Foreskin keratinocyte (primary cell): ENCODE measurements at places on chromosomes 16 and 17. TPM values are rescaled to one million over a fixed set of nuclear protein-coding genes. Genes with fewer than 3 reads are reported as not detected.

The HOXB7 gene
- 0.37 and 0.81 TPM in 2 replicates for polyA plus RNA-seq

The KRTAP2-3 gene
- 1.2 and 4.2 TPM in 2 replicates for polyA plus RNA-seq

The CDK3 gene
- 3.0 and 3.4 TPM in 2 replicates for polyA plus RNA-seq

The ABCA8 gene
- polyA plus RNA-seq, result not detected in 2 replicates

The LIMD2 gene
- 27.0 and 34.3 TPM in 2 replicates for polyA plus RNA-seq

The C17orf113 gene
- 0.12 and 0.17 TPM in 2 replicates for polyA plus RNA-seq

The SLC7A6 gene
- polyA plus RNA-seq, result 9.6 and 9.9 TPM in 2 replicates

The AANAT gene
- not detected in 2 replicates for polyA plus RNA-seq

The CHD9NB gene
- 0.48 and 0.50 TPM in 2 replicates for polyA plus RNA-seq

The P2RX1 gene
- not detected in 2 replicates for polyA plus RNA-seq

DNA sequence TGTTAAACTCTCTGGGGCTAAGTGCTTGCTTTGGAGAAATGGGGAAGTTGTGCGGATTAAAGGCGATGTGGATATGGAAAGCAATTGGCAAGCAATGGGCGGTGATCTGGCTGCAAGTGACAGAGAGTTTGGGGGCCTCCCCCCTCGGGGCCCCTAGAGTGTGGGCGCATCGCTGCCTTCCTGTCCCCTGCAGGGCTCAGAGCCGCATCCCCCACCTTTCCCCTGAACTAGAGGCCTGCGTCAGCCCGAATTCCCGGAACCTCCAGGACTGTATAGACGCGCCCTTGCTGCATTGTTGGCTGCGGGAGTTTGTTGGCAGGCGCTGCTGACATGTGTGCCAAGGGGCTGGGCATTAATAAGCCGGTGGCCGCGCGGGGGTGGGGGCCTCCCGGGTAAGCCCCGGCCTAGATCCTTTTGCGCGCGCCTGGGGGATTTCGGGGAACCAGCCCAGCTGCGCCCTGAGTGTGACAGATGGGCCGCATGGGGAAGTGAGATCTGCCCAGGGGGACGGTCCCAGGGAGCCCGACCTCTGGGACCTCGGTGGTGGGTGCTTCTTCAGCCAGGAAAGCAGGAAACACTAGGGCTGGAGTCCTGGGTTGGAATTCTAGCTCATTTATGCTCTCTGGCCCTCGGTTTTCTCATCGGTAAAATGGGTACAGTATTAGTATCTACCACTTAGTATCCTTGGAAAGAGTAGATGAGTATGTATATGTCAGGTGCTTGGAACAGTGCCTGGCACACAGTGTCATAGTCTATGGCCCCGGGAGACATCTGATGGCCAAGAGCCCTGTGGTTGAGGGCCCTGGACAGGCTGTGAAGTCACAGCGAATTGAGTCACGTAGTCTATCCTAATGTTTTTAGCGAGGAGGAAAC, 1.0 kb downstream of the EEF2K start:
- no peak for DNase-seq

GRCh38 chr17:11950771-11951519, 46.3 kb downstream of the ZNF18 start:
- peak; percentile 45 for DNase-seq

GRCh38 chr17:71402661-71403141, 718.1 kb upstream of the SOX9 start:
- peak; percentile 88 for DNase-seq

DNA sequence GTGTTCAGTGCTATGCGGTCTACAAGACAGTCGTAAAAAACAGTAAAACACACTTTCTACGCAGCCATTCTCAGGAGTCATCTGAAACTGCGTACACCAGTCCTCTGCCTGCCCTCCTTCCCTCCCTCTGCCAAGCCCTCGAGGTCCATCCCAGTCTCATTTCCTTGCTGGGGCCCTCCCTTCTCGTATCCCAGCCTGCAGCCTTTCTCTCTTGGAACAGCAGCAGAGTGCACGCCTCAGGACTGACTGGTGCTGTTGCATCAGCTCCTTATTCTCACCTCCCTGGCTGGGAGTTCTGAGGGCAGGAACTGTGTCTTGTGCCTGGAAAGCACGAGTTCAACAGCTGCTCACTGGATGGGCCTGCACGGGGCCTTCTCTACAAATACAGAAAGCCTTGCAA, 12.5 kb downstream of the FAHD1 start:
- peak; percentile 78 for DNase-seq

- DNase-seq, result peak; percentile 26
Observed at GRCh38 chr17:31211352-31212012, 85.6 kb downstream of the OMG start.

- DNase-seq, result no peak
Observed at GRCh38 chr17:57984936-57985674, 2.9 kb downstream of the VEZF1 start.

GRCh38 chr17:58184308-58184985, 8.1 kb upstream of the EPX start:
- DNase-seq, result peak; percentile 93

DNA sequence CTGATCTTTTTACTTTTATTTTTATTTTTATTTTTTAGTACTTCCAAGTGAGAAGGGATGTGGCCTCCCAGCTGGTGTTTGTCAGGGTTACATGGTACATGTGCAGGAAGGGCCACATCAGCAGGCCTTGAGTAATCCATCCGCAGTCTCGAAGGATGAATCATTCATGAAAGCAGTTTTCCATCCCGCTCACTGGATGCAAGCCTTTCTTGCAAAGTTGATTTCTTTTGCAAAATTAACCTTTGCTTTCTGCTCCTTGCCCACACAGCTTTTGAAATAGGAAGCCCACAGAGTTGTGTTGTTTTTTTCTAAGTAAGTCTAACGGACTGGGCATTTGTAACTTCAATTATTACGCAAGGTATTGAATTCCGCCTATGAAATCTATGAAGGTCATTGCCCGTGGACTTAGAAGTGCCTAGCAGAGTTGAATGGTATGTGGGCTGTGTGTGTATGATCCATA, 157.4 kb downstream of the PRKCA start:
- peak; percentile 83 for DNase-seq

DNA sequence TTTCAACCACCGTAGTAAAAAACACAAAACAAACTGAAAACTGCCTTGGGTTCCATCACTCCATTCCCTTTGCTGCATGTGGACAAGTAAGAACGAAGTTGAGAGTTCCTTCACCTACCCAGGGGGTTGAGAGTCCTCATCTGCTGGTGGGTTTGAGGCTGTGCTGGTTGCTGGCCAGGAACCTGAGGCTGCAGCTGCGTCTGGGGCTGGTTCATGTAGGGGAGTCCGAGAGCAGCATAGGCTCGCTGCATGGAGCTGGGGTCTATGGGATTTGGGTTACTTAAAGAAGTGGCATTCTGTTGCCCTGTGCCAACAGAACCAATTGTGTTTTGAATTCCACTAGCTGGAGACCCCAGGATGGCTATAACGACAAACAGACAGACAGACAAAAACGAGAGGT, 65.2 kb upstream of the TRAP1 start:
- no peak for DNase-seq

DNA sequence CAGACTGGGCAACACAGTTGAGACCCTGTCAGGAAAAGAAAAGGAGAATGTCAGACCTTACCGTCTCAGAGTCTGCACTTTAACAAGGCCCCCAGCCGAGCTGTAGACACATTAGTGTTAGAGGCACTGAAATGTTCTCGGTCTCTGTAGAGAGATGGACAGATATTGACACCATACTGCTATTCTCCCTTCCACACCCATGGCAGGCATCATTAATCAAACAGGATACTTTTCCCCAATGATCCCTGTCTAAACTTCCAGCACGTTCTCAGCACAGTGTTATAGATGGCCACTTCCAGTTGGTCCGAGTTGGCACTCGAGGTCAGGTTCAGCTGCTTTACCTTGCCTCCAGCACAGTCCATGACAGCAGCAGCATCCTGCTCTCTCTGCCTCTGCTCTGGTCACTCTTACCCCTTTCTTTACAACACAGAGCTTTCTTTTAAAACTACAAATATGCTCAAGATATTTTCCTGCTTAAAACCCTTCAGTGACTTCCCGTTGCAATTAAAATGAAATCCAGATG, 251.6 kb downstream of the SNX29 start:
- DNase-seq, result no peak

DNA sequence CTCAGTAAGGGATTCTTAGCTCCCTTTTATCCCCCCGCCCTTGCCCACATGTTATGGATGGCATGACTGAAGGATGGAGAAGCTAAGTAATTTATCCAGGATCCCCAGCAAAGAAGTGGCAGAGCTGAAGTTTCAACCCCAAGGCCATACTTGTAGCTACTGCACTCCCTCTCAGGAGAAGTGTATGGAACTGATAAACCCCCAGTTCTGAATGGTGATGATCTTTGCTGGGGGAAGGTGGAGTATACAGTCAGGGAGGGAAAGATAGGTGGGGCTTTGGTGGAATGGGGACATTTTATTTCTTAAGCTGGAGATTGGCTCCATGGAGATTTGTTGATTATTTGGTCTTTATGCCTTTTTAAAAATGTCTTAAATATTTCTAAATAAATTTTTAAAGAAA, 58.3 kb downstream of the TNRC6C start:
- DNase-seq, result no peak

DNA sequence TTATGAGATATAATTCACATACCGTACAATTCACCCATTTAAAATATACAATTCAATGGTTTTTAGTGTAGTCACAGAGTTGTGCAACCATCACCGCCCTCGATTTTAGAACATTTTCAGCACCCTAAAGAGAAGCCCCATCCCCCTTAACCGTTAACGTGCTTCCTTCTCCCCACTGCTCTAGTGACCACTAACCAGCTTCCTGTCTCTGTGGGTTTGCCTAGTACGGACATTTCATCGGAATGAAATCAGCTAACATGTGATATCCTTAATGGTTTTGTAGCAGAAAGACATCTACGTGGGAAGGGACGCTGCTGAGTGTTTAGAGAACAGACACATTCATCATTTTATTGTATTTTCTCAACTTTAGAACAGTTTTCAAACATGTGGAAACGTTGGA, 80.8 kb upstream of the HSBP1 start:
- DNase-seq, result no peak

GRCh38 chr17:30557916-30558685, 80.9 kb downstream of the GOSR1 start:
- DNase-seq, result no peak

DNA sequence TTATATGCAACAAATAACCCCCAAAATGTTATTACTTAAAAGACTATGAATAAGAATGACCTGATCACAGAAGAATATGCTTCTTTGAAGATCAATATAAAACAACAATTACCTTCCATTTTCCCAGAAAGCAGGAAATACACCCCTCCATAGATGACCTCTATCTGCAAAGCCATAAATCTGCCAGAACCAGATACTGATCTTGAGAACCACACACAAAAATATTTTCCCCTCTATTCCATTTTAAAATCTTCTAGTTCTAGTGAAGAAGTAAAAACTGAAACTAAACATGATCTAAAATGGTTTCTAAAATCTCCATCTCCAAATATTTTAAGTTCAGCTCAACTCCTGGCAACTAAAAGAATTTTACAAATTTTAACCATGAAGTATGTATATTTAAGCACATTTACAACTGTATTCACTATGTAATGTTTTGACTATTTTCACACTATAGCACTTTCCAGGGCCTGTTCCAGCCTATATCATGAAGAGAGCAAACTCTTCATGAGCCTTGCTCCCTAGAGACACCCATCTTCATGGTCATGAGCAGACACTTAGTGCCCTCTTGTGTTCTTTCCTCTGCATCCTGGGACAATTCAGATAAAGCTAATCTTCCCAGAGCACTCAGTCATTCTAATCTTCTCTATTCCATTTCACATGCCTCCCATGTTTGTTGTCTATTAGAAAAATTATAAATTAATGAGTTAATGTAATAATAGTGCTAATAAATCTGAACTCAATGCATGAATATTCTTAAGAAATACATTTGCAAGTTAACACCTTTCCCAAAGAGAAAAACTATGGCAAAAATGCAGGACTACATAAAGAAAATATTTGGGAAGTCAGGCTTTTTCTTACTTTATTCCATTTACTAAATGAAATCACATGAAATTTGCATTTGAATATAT, 87.0 kb downstream of the HELZ start:
- DNase-seq, result no peak

GRCh38 chr16:50309527-50310307, 43.4 kb downstream of the ADCY7 start:
- no peak for DNase-seq

DNA sequence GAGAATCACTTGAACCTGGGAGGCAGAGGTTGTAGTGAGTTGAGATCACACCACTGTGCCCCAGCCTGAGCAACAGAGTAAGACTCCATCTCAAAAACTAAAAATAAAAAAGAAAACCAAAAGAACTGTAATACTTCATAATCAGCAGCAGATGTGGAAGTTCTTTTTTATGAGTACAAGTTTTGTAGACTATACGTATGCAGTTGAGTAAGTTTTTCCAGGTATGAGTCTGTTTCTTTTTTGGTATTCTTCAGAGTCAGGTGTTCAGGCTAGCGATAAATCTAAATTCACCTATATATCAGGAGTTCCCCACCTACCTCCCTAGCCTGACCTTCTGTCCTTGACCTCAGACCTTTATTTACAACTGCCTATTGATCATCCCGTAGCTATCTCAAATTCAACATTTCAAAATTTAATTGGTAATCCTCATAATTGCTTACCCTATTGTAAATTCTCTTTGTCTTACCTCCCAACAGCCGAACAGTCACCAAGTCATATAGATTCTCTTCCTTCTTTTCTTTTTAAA, 10.7 kb downstream of the DCTN5 start:
- DNase-seq, result no peak

- DNase-seq, result no peak
Observed at GRCh38 chr16:76444832-76445231, 167.6 kb downstream of the CNTNAP4 start.

- DNase-seq, result no peak
Observed at GRCh38 chr16:4500272-4500671, 24.1 kb downstream of the HMOX2 start.

- DNase-seq, result no peak
Observed at GRCh38 chr16:84821728-84822689, 2.2 kb downstream of the CRISPLD2 start.

GRCh38 chr17:12814718-12815117, 25.4 kb downstream of the ARHGAP44 start:
- DNase-seq, result no peak

DNA sequence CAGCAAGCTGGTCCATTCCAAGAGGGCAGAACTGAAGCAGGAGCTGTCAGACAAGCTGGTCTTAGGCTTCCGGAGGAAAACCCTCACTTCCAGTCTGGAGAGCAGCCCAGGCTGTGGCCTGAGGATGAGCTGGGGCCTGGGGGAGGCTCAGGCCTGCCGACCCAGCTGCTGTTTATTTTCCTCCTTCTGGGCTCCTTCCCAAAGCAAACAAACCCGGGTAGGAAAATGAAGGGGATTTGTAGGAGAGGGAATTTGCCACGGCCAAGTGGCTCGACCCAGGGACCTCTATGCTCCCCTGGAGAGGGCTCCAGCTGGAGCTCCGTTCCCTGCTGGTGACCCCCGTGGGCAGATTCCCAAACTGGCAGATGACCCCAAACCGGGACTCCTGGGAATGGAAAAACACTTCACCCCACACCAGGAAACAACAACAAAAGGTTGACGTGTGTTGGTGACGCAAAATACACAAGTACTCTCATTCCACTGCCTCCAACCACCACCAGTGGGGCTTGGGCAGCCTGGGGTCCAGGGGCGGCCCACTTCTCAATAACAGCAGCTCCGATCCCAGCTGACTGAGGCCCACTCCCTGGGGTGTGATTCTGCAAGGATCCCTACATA, 8.8 kb downstream of the JUP start:
- no peak for DNase-seq

- DNase-seq, result no peak
Observed at GRCh38 chr16:2042171-2042985, 5.3 kb downstream of the NTHL1 start.

GRCh38 chr17:58367461-58367860, 15.5 kb upstream of the SUPT4H1 start:
- no peak for DNase-seq

- no peak for DNase-seq
Observed at GRCh38 chr17:21296097-21297025, 11.8 kb downstream of the MAP2K3 start.
